ENCODE measurements at places on chromosomes 16 and 17.

GRCh38 chr16:46949241-46949892 lies 24.1 kb downstream of the DNAJA2 start:
- DNase-seq = no peak

- no peak for DNase-seq
Observed at GRCh38 chr17:31114956-31115555, 20.3 kb downstream of the NF1 start.

GRCh38 chr16:78147911-78148401 lies 48.5 kb downstream of the WWOX start:
- DNase-seq = peak; percentile 53

- DNase-seq = no peak
Observed at GRCh38 chr17:16817201-16817600, 127.2 kb downstream of the CCDC144A start.

DNA sequence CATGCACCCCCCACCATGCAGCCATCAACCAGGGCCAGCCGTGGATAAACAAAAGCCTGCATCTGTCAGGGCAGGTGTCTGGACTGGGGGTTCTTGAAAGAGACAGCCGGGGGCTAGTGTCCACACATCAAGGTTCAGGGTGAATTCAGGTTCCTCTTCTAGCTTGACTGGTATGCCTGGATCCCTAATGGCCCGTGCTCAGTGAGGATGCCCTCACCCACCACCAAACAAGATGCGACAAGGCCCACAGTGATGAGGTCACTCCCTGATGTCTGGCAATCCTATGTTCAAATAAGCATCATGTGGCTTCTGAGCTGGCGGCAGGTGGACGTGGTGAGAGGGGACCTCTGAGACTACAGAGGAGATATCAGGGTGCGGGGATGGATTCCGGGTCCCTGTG lies 64.6 kb downstream of the GOSR1 start:
- no peak for DNase-seq

DNA sequence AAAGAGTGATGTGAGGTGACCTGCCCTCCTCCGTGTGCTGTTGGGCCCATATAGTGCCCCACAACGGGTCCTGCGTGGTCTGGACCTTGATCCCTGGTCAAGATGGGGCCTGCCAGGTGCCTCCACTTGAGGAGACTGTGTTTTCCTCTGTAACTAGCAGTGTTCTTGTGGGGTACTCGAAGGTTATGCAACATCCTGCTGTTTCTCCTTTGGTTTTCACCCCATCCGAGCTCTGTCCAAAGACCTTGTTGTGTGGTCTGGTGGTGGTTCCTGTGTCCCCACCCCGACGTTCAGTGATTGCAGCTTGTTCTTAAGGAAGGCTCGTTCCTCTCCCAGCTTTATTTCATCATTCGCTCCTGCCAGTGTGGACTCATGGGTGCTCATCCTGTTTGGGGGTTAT lies 38.7 kb upstream of the ZNF750 start:
- DNase-seq = no peak

DNA sequence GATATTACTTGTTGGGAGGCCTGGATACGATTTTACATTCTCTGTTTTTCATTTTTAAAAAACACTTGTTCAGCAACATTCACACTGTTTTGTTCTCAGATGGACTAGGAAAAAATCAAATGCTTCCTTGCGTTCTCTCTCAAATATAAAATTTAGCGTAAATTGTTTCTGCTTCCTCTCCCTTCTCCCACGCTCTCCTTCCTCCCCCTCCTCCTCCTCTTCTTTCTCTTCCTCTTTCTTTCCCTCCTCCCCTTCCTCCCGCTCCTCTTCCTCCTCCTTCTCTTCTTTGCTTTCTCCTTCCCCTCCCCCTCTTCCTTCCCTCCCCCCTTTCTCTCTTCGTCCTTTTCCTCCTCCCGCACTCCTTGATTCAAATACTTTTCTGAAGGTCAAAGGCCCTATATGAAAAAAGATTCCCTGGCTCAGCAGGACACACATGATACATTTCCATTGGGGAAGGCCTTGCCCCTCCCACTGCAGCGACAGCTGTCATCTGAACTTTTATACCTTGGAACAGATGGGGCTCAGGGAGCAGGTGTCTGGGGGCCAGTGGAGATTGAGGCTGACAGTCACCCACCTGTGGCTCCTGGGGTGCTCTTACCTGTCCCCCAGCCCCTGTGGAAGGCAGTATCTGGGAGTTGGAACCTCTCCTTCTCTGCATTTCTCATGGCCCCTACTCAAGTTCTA lies 99.4 kb upstream of the SDK2 start:
- DNase-seq = no peak

- DNase-seq = no peak
Observed at GRCh38 chr16:4613636-4614570, 785 bp downstream of the UBALD1 start.

- DNase-seq = no peak
Observed at GRCh38 chr17:74814453-74814852, 38.3 kb upstream of the NAT9 start.

GRCh38 chr16:78509965-78510364 lies 410.5 kb downstream of the WWOX start:
- no peak for DNase-seq

- no peak for DNase-seq
Observed at GRCh38 chr17:65047941-65048340, 8.6 kb downstream of the GNA13 start.

- no peak for DNase-seq
Observed at GRCh38 chr16:64391063-64391600, 730.7 kb downstream of the CDH11 start.

DNA sequence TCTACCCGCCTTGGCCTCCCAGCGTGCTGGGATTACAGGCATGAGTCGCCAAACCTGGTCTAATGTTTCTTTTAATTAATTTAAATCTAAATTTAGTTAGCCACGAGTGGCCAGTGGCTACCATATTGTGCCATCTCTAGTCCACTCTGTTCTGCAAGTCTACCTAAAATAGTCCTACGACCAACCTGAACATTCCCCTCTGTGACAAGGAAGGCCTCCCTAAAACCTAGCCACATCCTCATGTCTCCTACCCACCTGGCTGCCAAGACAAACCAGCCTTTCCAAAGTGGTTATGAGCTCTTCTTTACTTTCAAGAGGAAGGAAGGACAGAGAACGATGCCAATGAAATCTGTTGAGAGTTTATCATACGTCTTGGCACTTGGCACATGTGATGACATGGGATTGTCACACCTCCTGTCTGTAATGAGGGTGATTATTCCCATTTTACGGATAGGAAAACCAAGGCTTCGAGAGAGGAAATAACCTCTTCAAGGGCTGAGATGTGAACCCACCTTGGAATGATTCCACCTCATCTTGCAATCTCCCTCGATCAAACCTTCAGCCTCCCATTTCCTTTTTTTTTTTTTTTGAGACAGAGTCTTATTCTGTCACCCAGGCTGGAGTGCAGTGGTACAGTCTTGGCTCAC lies 19.7 kb downstream of the MYH11 start:
- no peak for DNase-seq

GRCh38 chr16:630249-630814 lies 453 bp upstream of the WFIKKN1 start:
- DNase-seq = no peak

DNA sequence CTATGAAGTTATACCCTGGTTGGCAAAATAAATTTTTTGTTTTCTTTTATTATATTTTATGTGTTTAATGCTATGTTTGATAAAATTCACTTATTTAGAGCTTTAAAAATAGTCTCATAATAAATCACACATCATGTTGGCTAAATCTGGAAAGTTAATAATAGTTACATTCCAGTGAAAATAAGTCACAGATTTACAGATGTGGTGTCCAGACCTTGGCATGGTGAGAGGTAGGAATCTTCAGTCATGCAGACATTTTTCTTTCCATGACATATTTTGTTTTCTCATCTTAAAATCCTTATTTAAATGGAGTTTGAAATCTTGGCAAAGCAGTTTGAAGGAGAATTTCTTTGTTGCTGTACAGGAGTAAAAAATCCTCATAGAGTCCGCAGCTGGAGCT lies 48.1 kb upstream of the GOSR1 start:
- no peak for DNase-seq

GRCh38 chr16:67847064-67847861 lies at the start of gene CENPT:
Gene CENPT (minus strand): TSS chr16:67847693. CDS start chr16:67833859, 13,834 bp downstream.
- no peak for DNase-seq

DNA sequence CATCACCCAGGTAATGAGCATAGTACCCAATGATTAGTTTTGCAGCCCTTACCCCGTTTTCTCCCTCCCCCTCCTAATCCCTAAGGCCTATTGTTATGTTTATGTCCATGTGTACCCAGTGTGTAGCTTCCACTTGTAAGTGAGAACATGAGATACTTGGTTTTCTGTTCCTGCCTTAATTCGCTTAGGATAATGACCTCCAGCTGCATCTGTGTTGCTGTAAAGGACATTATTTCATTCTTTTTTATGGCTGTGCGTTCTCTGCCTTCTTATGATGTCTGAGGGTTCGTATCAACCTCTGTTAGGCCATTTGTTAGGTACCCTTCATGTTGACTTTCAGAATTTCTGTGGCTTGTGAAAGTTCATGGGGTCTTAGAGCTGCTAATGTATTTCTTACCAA lies 31.0 kb downstream of the CTCF start:
- DNase-seq = no peak

GRCh38 chr17:77867976-77868713 lies 90.4 kb upstream of the TNRC6C start:
- DNase-seq = no peak

DNA sequence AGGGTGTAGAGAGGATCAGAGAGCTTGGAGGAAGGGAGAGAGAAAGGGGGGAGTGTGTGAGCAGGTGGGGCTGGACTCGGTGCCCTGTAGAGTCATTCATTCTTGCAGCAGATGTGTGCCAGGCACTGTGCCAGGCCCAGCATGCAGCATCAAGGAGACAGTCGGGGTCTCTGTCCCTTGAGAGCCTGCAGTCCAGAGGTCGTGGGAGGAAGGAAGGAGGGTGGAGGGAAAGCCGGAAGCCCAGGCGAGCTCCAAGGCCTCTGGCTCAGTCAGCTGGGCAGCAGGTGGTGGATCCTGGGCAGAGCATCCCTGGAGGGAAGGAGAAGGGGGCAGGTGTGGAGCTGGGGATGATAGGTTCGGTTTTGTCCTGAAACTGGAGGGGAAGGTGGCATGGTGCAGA lies 27.5 kb downstream of the EPN2 start:
- DNase-seq = no peak

GRCh38 chr17:46832331-46832821 lies 13.9 kb upstream of the WNT3 start:
- DNase-seq = no peak

GRCh38 chr17:10120749-10121148 lies 77.7 kb downstream of the GAS7 start:
- DNase-seq = no peak

DNA sequence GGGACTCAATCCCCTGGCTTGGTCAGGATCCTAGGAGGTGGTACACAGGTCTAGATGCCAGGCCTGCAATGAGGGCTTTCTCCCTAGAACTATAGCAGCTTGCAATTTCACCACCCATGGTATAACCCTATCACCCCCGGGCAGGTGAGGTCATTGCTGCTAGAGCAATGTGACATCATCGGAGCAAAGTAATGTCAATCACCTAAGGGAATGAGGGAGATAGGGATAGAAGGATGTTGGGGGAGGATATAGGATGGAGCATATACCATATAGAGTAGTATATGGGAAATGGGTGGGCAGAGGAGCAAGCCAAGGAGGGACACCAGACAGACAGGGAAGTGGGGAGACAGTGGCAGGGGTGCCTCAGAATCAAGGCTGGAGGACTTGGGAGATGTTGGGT lies 3.3 kb downstream of the KCNH4 start:
- DNase-seq = no peak

DNA sequence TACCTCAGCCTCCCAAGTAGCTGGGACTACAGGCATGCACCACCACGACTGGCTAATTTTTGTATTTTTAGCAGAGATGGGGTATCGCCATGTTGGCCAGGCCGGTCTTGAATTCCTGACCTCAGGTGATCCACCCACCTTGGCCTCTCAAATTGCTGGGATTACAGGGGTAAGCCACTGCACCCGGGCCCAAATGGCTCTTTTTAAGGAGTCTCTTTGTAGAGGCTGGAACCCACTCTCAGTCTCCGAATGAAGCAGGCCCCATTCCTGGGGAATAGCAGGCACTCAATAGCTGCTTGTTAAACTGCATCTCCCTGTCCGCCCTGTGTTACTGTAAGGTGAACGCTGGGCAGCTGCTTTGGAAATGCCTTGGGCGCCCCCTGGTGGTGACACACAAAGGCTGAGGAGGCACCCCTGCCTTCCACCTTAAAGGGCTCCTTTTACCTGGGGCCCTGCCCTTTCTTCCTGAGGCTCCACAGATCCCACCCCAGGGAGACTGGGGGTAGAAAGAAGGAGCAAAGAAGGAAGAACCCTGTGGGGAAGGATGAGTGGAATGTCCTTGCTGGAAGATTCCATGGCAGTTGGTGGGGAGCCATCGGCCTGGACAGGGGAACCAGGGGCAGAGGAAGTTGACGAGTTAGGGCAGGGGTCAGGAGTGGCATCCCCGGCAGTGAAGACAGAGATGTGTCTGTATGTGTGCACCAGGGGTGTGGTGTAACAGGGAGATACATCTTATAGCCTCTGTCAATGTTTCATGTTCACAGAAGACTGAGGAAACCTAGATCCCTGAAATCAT lies 6.1 kb upstream of the SP2 start:
- DNase-seq = no peak

DNA sequence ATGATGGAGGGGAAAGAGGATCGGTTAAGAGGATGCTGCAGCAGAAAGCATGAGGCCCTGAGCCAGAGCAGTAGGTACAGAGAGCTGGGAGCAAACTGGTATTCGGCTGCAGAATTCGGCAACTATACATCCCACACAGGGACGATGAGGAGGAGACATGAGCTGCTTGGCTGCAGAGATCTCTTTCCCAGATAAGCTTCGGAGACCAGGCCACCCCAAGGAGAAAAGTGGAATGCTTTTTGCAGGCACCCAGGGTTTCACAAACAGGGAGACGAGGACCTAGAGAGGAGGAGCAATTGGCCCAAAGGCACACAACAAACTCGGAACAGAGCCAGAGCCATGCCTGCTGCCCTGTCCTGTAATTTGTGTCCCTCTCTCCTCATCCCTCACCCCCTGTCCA lies 62.0 kb downstream of the TMEM132E start:
- no peak for DNase-seq

DNA sequence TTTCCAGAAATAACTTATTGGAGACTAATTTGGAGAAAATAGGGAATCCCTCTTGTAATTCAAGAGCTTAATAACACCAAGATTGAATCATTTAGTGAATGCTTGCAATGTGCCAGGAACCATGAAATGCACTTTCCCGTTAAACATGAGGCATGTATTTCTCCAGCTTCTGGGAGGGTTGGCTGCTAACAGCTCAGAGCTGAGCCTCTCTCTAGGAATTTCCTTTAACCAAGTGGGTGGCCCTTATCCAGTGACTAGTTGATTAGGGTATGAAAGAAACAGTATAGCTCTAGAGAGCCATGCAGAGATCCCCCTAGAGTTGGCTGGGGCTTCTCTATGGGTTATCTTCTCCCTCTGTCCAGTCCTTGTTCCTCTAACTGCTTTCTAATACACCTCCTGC lies 356.4 kb upstream of the GOT2 start:
- no peak for DNase-seq

GRCh38 chr17:545156-545555 lies 169.5 kb downstream of the VPS53 start:
- DNase-seq = no peak

DNA sequence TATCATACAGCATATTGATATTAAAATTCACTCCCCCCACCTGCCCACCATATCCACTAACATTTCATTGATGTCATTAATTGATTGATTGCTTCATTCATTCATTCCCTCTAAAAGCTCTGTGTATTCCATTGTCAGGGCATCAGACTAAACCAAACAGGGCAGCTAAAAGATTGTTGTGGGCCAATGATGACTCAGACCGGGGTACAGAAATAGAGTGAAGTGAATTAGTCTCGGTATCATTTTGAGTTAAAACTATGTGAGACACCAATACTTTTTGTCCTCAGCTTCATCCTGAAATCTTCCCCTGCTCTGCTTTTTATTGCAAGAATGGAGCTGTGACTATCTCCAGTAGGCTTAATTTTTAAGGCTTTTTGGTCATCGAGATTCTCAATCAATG lies 868.3 kb downstream of the CDH11 start:
- no peak for DNase-seq

Data from right renal pelvis (tissue), 4 donors.